ENCODE measurements at places on chromosomes 6 and 20. TPM values are rescaled to one million over a fixed set of nuclear protein-coding genes. Genes with fewer than 3 reads are reported as not detected.

The PAQR8 gene
- polyA plus RNA-seq = 19.6 TPM

DNA sequence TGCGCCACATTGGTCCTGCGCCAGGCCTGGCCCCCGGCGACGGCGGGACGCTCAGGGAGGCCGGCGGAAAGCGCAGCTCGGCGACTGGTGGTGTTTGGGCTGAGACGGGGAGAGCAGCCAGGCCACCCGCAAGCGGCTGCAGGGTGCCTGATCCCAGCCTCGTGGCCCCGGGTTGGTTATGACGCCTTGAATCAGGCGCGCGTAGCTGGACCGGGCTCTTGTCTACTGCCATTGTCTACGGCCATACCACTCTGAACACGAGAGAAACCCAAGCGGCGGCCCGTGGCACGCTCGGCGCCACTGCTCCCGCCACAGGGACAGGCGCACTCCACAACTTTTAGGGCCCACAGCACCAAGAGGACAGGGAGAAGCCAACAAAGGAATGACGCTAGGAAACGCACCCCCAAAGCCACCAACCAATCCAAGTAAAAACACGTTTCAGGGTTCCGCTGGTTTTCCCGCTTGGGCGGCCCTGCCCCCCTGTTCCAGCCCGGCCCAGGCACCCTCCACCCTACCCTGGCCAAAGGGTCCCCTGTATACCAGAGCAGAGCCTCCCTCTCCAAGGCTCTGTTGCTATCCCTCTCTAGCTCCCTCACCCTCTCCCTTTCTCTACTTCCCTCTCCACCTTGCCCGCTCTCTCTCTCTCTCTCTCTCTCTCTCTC, 1849.3 kb upstream of the DEFB115 start:
- H3K27ac ChIP-seq = no peak overlapping the region
- no peaks in the 10 kb centered on the region for H3K4me1 ChIP-seq
- H3K27me3 ChIP-seq = no peaks in the 10 kb centered on the region
- H3K4me3 ChIP-seq = no peak overlapping the region

GRCh38 chr6:89944181-89944755, 50.0 kb downstream of the GJA10 start:
- H3K4me3 ChIP-seq = no peak overlapping the region
- H3K27ac ChIP-seq = no peak overlapping the region

DNA sequence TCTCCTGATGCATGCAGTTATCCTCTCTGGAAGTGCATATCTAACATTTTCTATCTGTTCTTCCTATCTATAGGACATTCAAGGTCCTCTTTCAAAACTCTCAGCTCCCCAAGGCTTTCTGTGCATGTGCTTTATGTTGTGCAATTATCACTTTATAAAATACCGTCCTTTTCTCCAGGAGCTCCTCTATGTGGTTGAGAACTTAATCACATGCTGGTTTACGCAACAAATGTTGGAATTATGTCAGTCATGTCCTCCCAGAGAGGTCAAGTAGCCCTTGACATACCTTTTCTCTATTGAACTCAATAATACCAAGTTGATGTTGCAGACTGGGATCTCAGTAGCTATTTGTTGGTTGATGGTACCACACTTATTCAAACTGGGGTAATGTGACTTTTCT, 388.4 kb downstream of the BTBD3 start:
- H3K36me3 ChIP-seq = no peaks in the 10 kb centered on the region
- DNase-seq = no peak
- H3K27me3 ChIP-seq = no peaks in the 10 kb centered on the region
- H3K27ac ChIP-seq = no peak overlapping the region
- no peaks in the 10 kb centered on the region for H3K4me1 ChIP-seq

DNA sequence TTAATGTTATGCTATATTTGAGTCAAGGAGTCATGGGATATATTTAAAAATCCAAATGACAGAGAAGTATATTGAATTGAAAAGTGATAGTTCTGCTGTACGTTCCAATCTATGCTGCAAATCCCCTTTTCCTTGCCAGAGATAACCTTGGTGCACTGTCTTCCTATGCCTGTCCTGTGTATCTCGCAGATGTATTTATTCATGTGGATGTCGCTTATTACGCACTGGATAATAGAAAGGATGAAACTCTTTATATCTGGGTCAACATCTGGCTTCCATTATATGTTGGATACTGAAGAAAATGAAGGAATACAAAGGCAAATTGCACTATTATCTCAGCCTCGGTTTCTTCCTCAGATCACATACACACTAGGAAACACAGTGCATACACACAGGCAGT, 331.3 kb downstream of the BCKDHB start:
- no peaks in the 10 kb centered on the region for H3K4me1 ChIP-seq
- no peaks in the 10 kb centered on the region for H3K27me3 ChIP-seq
- no peaks in the 10 kb centered on the region for H3K36me3 ChIP-seq
- no peak overlapping the region for H3K4me3 ChIP-seq
- no peak for DNase-seq
- H3K27ac ChIP-seq = no peak overlapping the region

- no peaks in the 10 kb centered on the region for H3K27me3 ChIP-seq
- no peaks in the 10 kb centered on the region for H3K4me1 ChIP-seq
- H3K27ac ChIP-seq = no peak overlapping the region
- H3K4me3 ChIP-seq = no peak overlapping the region
Observed at GRCh38 chr6:2713473-2714110, 37.1 kb downstream of the MYLK4 start.
